ENCODE measurements at places on chromosomes 11 and 22.

DNA sequence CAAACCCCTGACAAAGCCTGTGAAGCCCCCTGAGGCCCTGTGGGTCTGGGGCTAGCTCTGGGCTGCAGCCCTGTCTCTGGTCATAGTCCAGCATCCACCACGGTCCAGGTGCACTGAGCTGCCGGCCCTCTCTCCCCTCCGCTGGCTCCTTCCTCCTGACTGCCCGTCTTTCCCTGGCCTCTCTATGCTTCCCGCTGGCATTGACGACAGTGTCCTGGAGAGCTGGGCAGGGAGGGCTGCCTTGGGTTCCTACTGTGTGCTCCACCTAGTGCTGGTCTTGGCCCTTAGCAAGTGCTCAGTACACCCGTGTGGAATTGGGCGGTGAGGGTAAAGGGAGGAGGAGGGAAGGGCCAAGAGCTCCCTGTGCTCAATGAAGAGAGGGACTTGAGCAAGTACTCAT lies 868 bp upstream of the MYEOV start:
- no peak for DNase-seq

GRCh38 chr11:118519549-118519948 lies 7.7 kb upstream of the TTC36 start:
- DNase-seq: no peak

- DNase-seq: no peak
Observed at GRCh38 chr11:67303835-67304411, 593 bp downstream of the SSH3 start.

GRCh38 chr22:26679003-26679629 lies 21.7 kb downstream of the MIAT start:
- peak; percentile 66 for DNase-seq

DNA sequence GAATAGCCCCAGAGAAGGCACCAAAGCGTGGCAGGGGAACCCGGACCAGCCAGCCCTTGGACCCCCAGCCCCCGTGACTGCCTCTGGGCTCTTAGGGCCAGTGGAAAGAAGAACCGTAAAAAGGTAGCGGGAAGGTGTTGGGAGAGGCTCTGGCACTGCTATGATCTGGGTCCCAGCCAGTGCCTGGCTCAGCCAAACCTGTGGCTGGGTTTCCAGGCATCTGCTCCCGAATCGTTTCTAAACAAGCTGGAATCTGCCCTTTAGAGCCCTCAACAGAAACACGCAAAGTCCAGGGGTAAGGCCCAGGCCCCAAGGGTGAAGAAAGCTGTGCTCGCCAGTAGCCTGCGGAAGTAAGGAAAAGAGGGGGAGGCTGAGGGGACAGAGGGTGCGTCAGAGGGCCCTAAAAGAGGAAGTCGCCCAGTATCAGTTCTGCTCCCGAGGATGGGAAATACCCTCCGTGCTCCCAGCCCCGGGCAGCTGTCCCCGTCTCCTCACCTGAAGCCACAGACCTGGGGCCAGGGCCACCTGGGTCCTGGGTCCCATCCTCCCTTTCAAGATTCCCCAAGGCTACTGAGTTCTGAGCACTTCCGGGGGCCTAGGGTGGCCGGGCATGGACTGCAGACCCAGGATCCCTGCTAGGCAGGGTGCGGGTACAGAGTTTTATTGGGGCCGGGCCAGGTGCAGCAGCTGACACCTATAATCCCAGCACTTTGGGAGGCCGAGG lies 24.7 kb downstream of the IL10RA start:
- DNase-seq: no peak

DNA sequence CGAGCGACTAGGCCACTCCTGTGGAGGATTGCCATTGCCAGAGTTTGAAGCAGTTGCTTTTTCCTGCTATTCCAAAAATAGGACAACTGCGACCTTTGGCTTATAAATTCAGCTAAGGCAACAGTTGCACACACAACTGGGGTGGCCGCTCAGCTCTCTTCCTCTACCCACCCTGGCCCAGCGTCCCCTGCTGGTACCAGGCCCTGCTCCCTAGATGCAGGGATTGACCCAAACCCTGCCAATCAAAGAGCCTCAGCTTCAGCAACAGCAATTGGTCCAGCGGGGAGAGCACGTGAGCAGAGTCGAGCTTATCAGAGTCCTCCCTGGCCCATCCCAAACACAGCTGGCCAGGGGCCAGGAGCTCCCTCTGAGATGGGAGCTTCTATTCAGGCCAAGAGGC lies 22.0 kb upstream of the CABP2 start:
- DNase-seq: no peak

DNA sequence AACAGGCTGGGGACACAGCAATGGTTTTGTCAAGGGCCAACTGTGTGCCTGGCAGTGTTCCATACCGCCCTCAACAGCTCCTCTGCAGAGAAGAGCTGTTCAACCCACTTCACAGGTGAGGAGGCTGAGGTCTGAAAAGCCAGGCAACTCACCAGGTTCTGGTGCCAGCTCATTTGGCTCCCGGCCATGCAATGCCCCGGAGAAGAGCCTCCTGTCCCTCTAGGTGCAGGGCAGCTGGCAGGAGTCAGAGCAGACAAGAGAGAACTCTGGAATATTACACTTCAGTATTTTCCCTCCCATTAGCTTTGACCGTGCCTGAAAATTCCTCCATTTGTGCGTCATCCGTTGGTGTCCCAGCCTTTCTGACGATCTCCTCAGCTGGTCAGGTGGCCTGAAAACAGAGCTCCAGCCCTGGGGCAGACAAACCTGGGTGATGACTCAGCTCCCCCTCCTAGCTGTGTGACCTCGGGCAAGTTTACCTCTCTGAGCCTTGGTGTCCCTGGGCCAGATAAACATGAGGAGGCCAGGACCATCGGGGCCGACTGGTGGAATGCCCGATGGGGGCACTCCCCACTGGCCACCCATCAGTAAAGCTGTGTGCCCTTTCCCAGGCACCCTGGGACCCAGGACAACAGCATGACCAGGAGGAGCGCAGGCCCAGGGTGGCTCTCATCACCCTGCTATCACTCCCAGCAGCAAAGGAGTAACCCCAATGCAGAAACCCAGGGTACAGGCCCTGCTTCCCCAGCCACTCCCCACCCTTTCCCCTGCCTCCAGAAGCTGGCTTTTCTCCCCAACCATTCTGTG lies 9.6 kb upstream of the C1QTNF6 start:
- no peak for DNase-seq

- DNase-seq: no peak
Observed at GRCh38 chr11:120255519-120255866, 15.6 kb downstream of the POU2F3 start.

- no peak for DNase-seq
Observed at GRCh38 chr11:33574331-33574730, 126.3 kb downstream of the C11orf91 start.

DNA sequence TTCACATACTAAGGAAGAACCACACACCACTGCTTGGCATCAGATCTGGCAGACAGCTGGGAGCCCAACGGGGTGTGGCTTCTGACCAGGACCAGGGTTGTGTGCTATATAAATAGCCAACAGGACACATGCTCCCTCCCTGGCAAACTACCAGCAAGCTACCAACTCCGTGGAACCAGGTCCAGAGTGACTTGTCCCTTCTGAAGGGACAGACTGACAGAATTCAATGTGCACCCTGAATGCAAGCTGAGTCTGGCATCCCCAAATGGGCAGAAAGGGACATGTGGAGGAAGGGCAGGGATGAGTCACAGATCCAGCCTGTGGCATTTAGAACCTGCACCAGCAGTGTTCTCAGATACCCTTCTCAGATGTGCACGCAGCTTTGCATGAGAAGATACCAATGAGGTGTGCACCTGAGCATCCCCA lies 92.9 kb downstream of the MICAL3 start:
- no peak for DNase-seq

DNA sequence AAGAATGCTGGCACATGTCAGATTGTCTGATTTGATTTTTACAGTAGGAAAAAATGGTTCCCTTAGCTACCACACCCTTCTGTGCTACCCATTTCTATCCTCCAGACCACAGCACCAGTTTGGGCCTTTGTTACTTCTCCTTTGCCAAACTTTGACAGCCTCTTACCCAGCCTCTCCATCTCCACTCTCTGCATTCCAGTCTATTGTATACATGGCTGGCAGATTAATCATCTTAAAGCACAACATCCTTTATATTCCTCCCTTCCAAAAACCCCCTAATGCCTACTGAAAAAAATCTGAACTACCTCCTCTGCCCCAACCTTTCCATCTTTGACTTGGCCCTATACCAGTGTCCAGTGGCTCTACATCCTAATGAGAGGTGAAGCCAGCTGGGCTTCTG lies 10.8 kb upstream of the PANX1 start:
- no peak for DNase-seq

GRCh38 chr11:17822401-17822781 lies 87.8 kb downstream of the KCNC1 start:
- no peak for DNase-seq

DNA sequence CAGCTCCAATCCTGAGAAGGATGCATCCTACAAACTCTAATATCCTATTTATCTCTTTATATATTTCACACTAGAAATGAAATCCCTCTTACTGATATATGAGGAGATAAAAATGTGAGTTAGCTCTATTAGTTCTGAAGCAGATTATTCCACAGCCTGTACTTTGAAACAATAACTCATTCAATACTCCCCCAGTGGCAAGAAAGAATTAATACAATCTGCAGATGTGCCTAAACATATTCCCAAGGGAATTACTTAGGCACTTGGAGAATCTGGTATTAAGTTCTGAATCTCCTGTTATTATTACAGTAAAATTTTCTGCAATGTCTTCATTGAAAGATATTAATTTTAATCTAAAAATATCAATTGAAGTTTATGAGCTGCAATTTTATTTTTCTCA lies 59.4 kb downstream of the DDI1 start:
- no peak for DNase-seq

DNA sequence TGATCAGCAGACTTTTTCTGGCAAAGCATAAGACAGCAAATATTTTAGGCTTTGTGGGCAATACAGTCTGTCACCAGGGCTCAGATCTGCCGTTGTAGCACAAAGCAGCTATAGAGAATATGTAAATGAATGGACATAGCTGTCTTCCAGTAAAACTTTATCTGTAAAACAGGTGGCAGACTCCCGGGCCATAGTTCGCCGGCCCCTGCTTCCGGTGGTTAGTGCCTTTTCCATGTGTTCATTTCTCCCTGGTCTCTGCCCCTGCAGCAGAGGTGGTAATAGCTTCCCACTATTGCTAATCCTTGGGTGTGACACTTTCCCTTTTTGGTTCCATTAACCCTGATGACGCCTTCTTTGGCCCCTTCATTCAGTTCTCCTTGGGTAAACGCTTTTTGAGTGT lies 93.7 kb upstream of the LDLRAD3 start:
- no peak for DNase-seq

DNA sequence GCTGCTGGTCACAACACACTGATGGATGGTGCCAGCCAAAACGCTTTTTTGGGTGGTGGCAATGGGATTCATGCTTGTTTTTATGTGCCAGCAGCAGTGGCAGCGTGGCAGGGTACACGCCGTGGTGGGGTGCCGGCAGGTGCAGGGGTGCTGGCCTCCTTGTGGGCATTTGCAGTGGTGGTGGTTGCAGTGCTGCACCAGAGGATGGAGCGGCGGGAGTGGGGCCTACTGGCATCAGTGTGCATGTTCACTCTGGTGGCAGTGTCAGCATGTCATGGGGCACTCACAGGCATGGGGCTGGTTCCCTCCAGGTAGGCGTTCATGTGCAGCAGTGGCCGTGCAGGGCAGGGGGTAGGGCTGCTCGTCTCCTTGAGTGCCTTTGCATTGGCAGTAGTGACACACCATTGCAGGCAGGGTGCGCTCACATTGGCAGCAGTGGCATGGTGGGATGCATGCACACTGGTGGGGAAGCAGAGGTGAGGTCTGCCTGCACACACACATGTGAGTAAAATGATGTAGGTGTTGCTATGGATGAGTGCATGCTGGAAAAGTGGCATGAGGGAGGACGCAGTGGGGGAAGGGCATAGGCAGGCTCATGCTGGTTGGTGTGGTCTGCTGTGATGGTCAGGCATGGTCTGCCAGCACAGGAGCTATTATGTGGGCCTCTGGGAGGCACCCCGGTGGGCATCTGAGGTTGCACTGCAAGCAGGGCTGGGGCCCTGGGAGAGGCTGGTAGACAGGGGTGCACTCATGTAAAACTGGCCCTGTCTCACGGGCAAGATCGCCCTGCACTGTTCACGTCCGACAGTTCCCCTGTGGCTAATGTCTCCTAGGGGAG lies 29.9 kb downstream of the CCDC15 start:
- DNase-seq: no peak

GRCh38 chr11:62930157-62930556 lies 9.0 kb upstream of the CHRM1 start:
- no peak for DNase-seq

GRCh38 chr11:115555336-115556090 lies 51.3 kb upstream of the CADM1 start:
- no peak for DNase-seq

DNA sequence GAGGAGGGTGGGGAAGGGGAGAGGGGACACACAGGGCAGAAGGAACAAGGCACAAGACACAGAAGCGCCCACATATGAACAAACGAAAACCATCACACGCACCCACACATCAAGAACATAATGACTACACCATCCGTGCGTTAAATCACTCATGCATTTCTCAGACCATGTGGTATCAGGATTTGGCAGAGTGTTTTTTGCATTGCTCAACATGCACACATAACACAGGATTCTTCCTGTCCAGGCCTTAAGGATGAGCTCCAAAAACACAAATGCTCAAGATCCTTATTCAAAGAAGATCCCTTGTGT lies 309.5 kb downstream of the CADM1 start:
- DNase-seq: no peak

DNA sequence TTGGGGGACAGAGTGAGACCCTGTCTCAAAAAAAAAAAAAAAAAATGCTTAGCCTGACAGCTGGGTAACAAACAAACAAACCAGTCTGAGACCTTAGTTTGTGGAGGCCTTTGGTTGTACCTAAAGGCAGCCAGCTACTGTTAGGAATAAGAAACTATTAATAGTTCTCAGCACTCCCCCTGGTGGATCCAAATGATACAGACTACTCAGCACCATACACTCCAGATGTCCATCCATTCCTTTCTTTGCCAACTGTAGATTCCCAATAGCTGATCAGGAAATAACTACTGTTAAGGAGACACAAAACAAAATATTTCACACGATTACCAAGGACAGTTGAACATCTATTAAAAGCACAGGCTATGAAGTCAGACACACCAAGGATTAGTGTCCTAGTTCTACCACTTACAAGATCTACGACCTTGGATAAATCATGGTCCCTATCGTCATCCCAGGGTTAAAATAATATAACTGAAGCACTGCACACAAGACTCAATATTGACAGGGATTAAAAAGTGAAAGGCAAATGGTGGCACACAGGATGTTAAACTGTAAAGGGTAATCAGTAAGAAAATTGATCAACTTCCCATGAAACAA lies 17.2 kb downstream of the CLDN25 start:
- no peak for DNase-seq

DNA sequence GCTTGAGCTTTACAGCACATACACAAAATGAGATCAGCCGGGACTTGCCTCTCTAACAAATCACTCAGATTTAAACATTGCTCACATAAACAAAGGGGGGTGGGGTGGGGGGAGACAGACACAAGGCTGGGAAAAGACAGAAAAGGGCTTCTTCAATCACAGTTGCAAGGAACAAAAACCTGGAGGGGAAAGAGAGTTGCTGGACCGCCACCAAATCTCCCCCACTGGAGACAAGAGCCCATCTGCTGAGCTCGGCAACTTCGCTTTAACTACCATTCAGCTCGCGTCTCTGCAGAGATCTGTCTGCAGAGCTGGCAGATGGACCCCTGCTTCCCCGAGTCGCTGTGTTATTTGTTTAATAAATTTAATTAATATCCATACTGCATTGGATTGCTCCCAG lies 165.0 kb downstream of the RCN1 start:
- no peak for DNase-seq
